ENCODE measurements at places on chromosomes 7 and 10.

GRCh38 chr10:129440247-129440646, 26.8 kb upstream of the MGMT start:
- no peak for DNase-seq

GRCh38 chr7:47291461-47292081, 290.3 kb downstream of the TNS3 start:
- no peak for DNase-seq

DNA sequence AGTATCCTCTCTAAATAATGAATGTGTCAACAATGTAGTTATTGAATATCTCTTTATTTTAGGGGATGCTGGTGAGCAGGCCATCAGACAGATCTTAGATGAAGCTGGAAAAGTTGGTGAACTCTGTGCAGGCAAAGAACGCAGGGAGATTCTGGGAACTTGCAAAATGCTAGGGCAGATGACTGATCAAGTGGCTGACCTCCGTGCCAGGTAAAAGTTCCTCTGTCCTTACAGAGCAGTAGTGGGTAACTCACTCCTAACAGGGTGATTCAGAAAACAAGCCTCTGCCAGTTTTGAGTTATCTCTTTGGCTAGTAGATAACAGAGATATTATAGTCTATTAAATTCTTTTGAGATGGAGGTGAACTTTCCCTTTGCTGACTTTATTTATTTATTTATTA, 67.3 kb downstream of the AP3M1 start:
- no peak for DNase-seq

DNA sequence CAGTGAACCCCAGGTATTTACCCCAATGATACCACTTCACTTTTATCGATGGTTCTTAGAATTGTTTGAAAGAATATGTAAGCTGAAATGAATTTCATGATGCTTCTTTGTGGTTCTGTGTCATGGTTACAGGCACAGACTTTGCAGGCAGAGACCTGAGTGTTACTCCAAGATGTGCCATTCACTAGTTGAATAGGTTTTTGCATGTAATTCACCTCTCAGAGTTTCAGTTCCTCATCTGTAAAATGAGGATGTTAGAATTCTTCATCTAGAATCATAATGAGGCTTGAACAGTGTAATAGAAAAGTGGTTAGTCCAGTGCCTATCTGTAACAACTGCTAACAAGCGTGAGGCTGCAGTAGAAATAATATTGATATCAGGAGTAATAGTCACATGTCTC, 54.6 kb downstream of the VSTM2A start:
- DNase-seq, result no peak

- no peak for DNase-seq
These were observed 153.3 kb downstream of the ARID5B start for GRCh38 chr10:62054830-62055229.

DNA sequence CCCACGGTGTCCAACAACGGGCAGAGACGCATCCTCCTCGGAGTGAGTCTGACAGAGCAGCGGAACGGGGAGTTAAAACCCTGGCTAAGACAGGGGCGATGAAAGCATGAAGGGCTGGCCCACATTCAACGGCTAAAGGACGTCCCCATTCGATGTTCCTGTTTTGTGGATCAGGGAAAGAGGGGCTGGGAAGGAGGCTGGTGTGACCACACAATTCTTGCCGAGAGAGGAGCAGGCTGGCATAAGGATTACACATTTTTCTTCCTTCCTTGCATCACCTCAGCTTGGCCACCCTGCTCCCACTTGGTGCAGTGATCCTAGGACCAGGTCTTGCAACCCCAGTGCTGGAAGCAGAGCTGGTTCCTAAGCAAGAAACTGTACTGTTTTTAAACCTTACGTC, 67.7 kb downstream of the GNA12 start:
- no peak for DNase-seq

GRCh38 chr10:117553142-117553814, 10.7 kb downstream of the EMX2 start:
- DNase-seq, result no peak

DNA sequence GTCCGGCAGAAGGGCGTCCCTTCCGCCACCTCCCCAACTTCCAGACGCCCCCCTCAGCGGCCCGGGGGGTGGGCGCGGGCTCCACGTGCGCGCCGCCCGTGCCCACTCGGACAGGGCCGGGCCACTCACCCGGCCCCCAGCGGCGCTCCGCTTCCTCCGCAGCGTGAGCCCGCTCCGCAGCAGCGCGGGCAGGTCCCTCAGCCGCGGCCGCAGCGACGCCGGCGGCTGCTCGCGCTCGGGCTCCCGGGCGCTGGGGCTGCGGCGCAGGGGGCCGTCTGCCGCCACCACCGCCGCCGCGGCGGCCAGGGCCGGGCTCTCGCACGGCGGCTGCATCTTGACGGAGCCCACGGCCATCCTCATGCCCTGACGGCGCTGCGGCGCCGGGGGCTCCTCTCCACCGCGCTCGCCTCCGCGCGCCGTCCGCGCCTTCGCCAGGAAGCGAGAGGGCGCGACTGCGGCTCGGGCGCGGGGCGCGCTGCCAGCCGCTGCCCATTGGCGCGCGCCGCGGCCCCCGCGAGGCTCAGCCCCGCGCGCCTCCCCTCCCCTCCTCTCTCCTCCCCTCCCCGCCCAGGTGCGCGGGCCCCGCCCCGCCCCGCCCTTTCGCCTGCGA, at the start of gene RAPGEF5:
Gene RAPGEF5, minus strand, starts transcription at position 454 of the 610 bp plus-strand sequence. Its CDS starts 94 bp downstream, at position 360.
- DNase-seq, result peak; percentile 59

GRCh38 chr7:26208040-26208439, 6.5 kb downstream of the CBX3 start:
- DNase-seq, result no peak

- DNase-seq, result no peak
These were observed 76.1 kb upstream of the KCNMA1 start for GRCh38 chr10:77713521-77714280.

DNA sequence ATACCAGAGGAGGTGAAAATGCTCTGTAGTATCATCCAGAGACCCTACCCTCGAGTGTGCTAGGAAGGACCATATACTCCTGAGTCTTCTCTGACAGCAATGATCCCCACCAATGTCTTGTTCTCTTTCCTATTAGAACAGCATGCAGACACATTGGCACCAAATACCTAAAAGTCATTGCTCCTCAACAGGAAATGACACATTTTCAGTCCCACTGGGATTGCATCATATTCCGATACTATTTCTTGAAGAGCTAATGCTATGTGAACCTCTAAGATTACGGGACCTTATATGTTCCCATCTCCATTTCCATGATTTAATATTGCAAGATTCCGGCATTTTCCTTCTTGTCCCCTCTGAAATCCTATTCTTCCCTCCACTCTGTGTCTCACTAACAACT, 177.4 kb downstream of the NRP1 start:
- no peak for DNase-seq

DNA sequence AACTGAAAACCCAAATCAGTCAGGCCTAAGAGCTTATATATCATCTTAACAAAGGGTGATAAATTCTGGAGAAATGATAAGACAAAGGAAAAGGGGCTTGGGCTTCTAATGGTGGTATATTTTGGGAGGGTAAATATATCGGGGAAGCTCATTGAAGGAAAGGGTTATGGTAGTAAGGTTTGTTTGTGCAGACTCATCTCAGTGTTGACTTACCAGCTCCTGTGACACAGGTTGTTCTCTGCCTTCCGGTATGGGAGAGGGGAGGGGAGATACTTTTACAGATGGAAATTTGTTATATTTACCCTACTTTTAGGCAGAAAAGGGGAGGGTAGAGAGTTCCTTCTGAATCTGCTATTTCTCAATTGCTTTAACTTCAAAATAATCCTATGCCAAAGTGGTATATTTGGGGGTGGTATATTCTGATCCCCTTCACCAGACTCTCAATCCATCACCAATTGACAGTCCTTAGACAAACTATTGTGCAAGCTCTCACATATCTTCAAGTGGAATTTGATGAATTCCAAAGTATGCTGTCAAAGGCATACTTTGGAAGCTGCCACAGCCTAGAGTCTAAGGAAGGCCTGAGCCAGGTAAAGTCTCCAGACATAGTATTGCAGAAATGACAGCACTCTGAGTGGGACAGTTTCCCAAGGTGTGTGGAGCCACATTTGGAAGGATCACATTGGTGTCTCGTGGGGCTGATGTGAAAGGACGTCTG, 13.3 kb upstream of the PAPSS2 start:
- DNase-seq, result no peak

GRCh38 chr7:115707258-115708012, 323.1 kb downstream of the TFEC start:
- peak; percentile 89 for DNase-seq

DNA sequence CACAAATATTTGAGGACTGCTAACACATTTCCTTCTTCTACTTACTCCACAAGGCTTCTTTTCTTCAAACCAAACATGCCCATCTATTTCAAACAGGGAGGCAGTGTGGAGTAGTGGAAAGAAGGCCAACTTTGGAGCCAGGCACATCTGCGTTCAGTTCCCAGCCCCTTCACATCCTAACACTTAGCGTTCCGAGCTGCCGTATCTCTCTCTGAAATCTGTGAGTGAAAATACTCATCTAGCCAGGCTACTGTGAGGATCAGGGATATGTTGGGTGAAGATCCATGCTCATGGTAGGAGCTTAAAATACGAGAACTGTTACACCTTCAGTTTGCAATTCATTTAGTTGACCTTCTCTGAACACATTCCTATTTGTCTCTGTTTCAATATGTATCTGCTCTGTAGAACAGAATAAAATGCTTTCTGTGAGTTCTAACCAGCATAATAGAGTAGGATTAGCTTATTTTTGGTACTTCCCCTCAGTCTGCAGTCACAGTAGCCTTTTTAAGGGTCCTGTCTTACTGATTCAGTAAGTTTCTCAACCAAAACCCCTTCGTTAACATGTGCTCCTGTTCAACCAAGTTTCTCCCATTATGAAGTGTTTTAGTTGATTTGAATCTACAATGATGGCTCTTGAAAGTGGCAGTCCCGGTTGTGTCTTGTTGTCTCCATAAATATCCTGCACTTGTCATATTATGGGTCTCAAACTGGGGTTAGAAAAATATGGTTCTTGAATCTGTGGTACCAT, 3.3 kb upstream of the MEST start:
- DNase-seq, result no peak

DNA sequence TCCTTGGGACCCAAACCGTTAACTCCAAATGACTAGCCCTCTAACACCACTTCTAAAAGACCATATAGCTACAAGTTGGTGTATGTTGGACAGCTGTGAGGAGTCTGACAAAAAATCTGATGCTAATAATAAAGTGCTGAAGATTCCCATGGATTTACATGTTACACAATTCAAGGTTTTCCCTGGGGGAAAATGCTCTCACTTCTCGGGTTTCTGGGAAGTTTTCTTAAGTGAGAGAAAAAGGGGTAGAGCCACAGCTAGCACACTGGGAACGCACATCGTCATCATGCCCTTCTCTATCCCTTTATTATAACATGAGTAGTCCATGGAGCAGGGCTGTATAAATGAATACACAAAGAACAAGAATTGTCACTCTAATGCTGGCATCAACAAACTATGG, 162.1 kb downstream of the CHCHD3 start:
- DNase-seq, result no peak

GRCh38 chr7:143850682-143851081, 51.3 kb downstream of the TCAF1 start:
- no peak for DNase-seq

DNA sequence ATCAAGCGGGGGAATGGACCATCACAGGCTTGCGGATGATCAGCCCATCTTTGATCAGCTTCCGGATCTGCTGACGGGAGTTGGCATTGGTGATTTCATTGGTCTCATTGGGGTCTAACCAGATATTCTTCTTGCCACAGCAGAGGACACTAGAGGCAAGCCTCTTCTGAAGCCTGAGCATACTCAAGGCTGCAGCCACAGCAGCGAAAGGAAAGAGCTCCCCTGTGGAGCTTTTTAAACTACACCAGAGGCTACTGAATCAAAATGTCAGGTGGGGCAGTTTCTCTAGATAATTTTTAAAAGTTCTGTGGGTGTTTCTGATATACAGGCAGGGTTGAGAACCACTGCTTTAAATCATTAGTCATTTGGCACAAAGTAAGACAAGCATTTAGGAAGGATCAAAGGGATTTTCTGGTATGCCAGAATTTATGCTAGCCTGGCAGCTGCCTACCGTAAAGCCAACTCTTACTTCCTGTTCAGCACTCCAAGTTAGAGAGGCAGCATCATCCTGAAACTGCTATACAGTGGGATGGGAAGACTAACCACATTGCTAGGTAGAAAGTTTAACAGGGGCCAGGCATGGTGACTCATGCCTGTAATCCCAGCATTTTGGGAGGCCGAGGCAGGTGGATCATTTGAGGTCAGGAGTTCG, 7.0 kb downstream of the NAPEPLD start:
- DNase-seq, result no peak

DNA sequence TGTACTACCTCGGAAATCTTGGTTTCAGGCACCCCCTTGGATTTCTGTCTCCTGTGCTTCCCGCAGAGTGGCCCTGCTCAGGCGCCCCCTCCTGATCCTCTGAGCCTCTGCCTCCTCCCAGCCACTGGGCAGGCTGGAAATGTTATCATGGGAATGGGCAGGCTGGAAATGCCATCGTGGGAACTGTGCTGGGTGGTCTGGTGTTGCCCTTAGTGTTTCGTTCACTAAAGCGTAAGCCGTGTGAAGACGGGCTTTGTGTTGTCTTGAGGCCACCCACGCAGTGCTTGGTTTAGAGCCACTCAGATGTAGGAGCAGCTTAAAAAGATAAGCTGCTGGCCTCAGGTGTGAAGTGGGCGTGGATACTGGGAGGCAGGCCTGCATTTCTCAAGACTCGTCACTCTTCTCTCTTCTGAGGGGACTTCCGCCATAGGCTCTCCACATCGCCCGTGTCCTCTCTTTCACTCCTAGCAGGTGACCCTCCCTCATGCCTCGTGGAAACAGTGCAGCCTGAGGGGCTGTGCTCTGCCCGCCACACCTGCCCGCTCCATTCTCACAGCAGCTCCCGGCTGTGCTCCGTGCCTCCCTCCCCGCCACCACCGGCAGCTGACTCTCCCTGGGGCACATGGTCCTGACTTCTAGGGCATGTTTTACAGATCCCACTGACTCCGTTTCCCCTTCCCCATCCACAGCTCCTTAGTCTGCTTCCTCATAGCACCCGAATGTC, 28.5 kb downstream of the PPP2R2D start:
- no peak for DNase-seq

DNA sequence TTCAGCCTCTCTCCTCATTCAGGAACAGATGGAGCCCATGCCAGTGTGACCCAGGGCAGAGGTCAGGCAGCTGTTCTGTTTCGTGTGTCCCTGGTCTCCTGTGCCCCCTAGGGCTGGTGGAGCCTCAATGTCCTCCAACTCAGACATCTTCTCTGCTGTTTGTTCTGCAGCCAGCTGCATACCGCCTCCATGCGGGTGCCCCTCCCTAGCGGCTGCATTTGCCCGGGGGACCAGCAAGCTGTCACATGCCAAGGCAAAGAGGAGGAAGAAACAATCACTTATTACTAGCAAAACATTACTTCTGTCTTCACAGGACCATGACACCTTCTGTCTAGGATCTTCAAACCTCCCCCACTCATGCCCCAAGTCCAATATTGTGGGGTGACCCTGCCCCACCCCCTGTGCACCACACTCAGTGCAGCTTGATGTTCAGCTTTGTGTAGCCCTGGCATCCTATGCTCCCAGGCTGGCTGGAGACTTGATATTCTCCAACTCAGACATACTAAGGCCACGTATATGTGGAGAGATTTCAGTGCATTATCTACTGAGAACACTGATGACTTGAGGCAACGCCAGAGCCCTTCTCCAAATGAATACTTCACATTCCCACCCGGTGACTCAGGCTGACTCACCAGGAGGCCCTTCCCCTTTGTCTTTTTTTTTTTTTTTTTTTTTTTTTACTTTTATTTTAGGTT, 188.9 kb downstream of the SKIDA1 start:
- DNase-seq, result no peak

Data from NCI-H1105 (cell line).